ENCODE measurements at places on chromosomes 3 and 15. TPM values are rescaled to one million over a fixed set of nuclear protein-coding genes. Genes with fewer than 3 reads are reported as not detected.

FBXO40 gene
- total RNA-seq, result not detected

DNA sequence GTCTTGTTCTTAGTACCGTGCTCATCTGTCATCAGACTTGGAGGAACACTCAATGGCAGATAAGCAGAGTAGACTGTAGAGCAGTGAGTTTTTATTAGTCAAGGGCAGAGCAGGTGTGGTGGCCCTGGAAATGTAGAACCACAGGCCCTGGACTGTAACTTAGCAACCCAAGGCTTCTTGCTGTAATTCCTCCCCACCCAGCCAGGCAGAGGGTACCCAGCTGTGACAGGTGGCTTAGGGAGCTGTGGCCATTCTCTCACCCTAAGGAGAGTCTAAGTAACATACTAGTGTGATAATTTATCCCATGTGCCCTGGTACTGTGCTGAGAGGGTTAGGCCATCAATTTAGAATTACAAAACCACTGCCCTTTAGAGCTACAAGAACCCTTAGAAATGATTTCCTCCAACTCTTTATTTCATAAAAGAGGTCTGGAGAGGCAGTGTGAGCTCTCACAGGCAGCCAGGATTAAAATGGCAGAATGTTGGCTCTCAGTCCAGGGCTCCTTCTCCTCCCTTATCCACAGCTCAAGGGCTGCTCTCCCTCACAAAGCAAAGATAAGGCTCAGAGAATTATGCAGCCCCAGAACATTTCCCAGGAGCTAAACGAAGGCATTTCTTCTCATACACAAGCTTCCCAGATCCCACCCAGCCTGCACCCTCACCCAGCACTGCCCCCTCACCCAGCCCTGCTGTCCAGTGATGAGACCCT, 3.0 kb downstream of the POMGNT2 start:
- H3K27ac ChIP-seq, result no peak overlapping the region
- peaks cover 36% of the 10 kb centered on the region for H3K4me1 ChIP-seq
- no peaks in the 10 kb centered on the region for H3K27me3 ChIP-seq
- no peak for DNase-seq
- no peaks in the 10 kb centered on the region for H3K36me3 ChIP-seq
- no peak overlapping the region for H3K4me3 ChIP-seq

DNA sequence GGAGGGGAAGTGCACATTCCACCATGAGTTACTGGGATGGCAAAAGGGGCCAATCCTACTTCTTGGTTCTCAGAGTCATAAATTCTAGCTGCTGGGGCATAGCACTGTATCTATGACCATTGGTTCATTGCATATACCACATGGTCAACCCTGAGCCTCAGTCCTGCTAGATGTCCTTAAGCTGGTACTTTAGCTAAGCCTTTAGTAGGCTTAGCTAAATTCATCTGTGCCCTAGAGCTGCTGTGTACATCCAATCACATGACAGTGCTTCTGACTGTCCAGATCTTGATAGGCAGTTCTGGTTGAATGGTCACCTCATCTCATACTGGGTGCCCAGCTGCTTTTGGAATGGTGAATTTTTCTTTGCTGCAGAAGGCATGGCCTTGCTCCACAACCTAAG, 8.2 kb downstream of the NDUFB4 start:
- no peaks in the 10 kb centered on the region for H3K36me3 ChIP-seq
- no peaks in the 10 kb centered on the region for H3K27me3 ChIP-seq
- no peak overlapping the region for H3K4me3 ChIP-seq
- DNase-seq, result no peak
- H3K4me1 ChIP-seq, result peaks cover 5% of the 10 kb centered on the region
- no peak overlapping the region for H3K27ac ChIP-seq

KATNBL1 gene
- 50.3 TPM for total RNA-seq

CCR2 gene
- 7.9 TPM for total RNA-seq

GRCh38 chr3:37075955-37076354, 82.6 kb downstream of the MLH1 start:
- DNase-seq, result no peak
- no peaks in the 10 kb centered on the region for H3K36me3 ChIP-seq
- no peaks in the 10 kb centered on the region for H3K4me1 ChIP-seq
- no peaks in the 10 kb centered on the region for H3K27me3 ChIP-seq
- H3K4me3 ChIP-seq, result no peak overlapping the region
- H3K27ac ChIP-seq, result no peak overlapping the region

DNA sequence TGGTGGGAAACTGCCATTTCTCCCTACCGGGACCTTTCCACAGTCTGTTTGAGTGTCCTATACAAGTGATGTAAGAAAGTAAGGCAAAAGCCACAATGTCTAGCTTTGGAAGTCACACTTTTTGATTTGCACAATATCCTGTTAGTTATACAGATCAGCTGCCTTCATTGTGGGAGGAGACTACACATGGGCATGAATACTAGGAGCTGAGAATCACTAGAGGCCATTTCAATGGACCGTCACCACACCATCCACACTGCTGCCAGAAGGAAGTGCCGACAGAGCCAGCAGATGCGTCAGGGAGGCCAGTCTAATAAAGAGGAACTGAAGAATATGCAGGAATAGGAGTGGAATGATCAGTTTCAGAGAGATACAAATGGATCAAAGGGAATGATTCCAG, 65.8 kb downstream of the SCN11A start:
- H3K4me1 ChIP-seq, result no peaks in the 10 kb centered on the region
- H3K4me3 ChIP-seq, result no peak overlapping the region
- no peak overlapping the region for H3K27ac ChIP-seq
- DNase-seq, result no peak
- H3K27me3 ChIP-seq, result no peaks in the 10 kb centered on the region

ZBED2 gene
- total RNA-seq, result not detected
